Fibroblast of skin of left biceps (primary cell): ENCODE measurements at places on chromosomes 12 and 14.

DNA sequence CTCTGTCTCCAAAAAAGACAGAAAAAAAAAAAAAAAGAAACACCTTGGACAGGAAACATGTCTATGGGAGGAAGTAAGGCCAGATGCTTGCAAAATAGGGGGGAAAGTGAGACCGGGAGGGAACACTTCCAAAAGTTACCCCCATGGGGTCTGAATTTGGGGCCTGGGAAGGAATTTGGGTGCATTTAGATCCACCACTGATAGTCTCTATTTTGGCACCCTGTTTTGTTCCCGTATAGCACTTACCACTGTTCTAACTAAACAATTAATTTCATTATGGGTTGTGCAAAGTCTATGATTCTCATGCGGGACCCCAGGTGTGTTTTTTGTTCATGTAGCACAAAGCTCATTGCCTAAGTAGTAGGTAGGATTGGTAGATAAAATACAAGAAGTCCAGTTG is 1.4 kb upstream of the MLEC start:
- DNase-seq: no peak

DNA sequence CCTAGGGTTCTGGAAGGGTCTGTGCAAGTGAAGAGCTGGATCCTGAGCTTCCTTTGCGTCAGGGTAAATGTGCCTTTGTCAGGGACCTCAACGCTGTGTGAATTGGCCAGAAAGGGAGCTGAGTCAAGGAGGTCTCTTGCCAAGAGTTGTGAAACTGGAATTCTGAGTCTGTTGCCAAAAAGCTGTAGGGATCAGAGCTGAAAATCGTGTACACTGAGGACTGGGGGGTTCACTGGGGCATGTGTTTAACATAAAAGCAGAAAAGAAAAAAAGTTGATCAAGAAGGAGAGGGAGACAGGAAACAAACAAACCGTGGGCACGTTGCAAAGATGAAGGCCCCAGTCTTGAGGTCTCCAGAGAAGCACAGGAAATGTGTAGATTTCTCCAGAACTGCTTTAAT is 1081.5 kb downstream of the VRK1 start:
- peak; percentile 64 for DNase-seq

DNA sequence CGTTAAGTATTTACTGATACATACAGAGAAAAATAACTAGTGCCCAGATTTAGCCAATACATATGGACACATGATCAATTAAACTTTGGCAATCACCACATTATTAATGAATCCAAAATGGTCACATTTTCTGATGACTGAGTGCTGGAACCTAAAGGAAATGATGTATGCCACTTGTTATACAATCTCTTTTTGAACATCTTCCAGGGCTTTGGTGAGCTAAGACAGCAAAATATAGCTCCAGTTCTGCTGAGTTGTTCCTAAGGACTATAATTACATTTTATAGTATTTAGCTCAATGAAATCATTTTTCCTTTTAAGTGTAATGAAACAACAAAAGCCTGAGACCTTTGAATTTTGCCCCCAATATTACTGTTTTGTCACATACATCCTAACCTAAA is 329.1 kb upstream of the ATP2B1 start:
- no peak for DNase-seq

DNA sequence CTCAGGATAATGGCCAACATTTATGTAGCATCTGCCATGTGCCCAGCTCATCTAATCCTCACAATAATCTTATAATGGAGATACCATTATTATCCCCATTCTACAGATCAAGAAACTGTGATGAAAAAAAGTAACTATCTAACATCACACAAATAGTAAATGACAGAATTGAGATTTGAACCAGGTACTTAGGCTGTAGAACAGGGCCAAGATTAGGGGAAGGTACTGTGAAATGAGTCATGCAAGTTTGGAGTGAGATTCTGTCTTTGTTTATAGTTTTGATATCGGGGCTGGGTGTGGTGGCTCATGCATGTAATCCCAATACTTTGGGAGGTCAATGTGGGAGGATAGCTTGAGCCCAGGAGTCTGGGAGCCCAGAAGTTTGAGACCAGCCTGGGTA is 1.3 kb upstream of the GNPTAB start:
- no peak for DNase-seq
